Fibroblast of skin of left quadriceps (primary cell): ENCODE measurements at places on chromosomes 6 and 20.

GRCh38 chr6:36116943-36117342 is 13.4 kb upstream of the MAPK13 start:
- no peak for DNase-seq

- no peak for DNase-seq
These were observed 84.2 kb downstream of the UST start for GRCh38 chr6:148831064-148831463.

- no peak for DNase-seq
These were observed 40.2 kb upstream of the CD83 start for GRCh38 chr6:14077193-14077867.

- no peak for DNase-seq
These were observed 61.7 kb upstream of the NOX3 start for GRCh38 chr6:155517294-155517693.

- peak; percentile 41 for DNase-seq
These were observed 60.8 kb upstream of the MAP3K4 start for GRCh38 chr6:160930547-160931377.

DNA sequence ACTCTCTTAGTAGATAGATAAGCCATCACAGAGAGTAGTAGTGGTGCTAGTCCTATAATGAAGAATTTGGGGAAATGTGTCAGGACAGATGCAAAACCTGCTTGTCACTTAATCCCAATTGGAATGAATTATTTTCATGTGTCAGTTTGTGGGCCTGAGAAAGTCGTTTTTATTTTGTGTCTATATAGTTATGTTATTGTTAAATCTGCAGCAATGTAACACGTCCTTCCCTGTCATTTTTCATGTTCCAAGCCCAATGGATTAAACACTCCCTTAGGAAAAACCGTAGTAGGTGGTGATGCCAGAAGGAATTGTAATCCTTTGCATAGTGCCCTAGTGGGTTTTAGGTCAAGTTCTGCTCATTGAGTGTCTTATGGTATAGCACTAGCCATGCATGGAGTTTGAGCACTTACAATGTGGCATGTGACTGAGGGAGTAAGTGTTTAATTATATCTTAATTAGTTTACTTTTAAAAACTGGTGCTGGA is 105.9 kb upstream of the PRSS16 start:
- DNase-seq = no peak

DNA sequence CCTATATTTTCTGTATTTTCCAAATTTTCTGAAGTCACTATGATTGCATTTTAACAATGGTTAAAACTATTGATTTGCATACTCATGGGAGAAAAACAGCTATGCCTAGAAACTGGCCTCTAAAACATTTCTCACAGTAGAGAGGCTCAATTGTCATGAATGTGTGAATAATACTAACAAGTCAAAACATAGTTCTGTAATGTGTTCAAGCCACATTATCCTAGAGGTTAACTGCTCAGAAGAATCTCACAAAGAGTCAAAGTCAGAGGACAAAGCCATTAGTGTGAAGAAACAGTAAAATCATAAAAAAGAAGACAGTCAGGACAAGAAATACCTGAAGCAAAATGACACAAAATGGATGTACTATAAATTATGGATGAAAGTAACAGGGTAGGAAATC is 12.5 kb upstream of the ALDH8A1 start:
- no peak for DNase-seq

GRCh38 chr20:57901526-57901925 is 191.7 kb upstream of the PMEPA1 start:
- DNase-seq = no peak

DNA sequence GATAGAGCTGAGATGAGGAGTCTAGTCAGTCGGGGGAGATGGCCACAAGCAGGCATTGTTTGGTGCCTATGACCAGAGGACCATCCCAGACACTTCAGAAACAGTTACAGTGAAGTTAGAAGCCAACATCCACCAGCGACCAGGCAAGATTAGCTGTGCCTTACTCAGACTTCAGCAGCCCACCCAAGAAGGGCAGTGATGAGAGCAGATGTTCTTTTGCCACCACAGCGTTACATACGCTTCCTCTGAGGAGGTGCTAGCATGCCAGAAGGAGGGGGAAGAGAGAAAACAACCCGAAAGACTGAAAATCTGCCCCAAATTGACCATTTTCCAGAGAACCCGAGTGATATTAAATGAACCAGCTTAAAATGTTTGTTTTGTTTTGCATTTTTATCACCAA is 186.8 kb downstream of the PRL start:
- DNase-seq = no peak

- DNase-seq = no peak
These were observed 82.4 kb downstream of the GJA10 start for GRCh38 chr6:89976694-89977020.

- no peak for DNase-seq
These were observed at the start of gene MYB for GRCh38 chr6:135180542-135181332. TSS of gene MYB (plus strand) at chr6:135181308. CDS start at chr6:135181514, 206 bp downstream.

DNA sequence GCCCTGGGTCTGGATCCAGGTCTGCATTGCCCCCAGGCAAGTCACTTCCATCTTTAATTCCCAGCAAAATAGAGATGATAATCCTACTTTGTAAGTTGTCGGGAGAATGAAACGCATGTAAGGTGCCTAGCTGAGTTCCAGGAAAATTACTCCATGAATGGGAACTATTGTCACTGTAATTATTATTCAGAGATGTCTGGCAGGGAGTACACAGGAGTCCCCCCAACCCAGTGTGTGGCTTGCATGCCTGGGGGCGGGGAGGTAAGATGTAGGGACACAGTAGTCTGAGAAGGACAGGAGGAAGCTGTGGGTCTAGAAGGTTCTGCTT is 85.4 kb downstream of the CD40 start:
- no peak for DNase-seq

DNA sequence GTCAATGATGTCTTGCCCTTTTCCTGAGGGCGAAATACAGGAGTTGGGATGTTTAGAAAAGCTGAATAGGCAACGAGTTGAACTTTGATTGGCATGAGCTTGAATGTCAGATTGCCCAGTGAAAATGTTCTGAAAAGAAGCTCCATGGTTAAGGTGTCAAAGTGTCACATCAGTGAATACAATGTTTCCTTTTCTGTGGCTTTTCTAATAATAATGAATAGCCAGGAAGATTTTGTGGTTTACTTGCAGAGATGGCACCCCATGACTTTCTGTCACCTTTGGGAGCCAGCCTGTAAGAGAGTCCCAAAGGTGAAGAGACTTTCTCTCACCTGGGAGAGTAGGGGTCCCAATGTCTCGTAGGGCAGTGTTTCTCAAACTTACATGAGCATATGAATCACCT is 119.2 kb downstream of the KCNQ5 start:
- no peak for DNase-seq

DNA sequence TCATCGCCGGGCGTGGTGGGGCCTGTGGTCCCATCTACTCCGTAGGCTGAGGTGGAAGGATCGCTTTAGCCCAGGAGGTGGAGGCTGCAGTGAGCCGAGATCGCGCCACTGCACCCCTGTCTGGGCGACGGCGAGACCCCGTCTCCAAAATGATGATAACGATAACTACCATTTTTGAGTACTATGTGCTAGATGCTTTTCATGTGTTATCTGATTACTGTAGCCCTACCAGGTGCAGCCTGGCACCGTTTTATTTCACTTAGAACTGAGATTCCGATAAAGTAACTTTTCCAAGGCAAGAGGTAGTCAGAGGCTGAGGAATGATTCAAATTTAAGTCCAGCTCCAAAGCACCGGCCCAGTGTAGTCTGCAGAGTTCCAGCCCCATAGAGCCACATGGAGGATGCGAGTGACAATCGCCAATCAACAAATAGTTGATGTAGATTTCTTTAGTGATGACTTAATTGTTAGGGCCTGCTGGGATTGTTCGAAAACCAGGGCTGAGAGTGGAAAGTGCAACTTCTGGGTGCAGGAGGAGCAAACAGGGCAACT is 727 bp downstream of the ERMARD start:
- DNase-seq = no peak

DNA sequence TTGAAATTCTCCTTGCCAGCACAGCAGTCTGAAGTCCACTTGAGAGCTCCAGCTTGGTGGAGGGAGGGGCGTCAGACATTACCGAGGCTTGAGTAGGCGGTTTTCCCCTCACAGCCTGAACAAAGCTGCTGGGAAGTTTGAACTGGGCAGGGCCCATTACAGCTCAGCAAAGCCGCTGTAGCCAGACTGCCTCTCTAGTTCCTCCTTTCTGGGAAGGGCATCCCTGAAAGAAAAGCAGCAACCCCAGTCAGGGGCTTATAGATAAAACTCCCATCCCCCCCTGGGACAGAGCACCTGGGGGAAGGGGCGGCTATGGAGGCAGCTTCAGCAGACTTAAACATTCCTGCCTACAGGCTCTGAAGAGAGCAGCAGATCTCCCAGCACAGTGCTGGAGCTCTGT is 325.3 kb downstream of the GJA1 start:
- no peak for DNase-seq

GRCh38 chr6:7108964-7109836 is 1.4 kb downstream of the RREB1 start:
- DNase-seq = peak; percentile 56

DNA sequence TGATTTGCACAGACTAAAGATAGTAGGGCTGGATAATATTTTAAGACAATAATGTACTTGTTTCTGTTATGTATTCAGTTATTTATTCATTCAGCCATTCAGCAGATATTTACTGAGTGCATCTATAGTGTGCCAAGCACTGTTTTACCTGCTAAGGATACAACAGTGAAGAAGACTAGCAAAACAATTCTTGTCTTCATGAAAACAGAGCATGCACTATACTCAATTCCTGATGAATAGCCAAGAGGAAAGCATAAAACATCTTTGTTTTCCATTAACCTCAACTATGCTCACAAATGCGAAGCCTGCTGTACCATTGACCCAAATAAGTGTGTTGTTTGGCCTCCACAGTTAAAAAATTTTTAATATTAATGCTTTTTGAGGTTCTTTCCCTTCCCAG is 436.7 kb downstream of the BCKDHB start:
- no peak for DNase-seq

DNA sequence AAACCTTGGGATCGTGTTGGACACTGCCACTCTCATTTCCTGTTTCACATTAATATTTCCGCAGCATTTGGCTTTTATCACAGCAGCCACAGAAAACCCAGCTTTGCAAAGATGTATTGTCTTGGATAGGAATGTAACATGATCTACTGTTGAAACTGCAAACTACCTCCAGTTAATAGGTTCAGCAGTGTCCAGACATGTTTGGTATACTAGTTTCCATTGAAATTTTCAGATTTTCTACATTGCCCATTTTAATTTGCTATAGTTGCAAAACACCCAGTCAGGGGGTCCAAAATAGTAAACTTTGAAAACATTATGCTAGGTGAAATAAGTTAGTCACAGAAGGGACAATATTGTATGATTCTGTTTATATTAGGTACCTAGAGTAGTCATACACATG is 3.3 kb downstream of the ANKRD6 start:
- DNase-seq = no peak

DNA sequence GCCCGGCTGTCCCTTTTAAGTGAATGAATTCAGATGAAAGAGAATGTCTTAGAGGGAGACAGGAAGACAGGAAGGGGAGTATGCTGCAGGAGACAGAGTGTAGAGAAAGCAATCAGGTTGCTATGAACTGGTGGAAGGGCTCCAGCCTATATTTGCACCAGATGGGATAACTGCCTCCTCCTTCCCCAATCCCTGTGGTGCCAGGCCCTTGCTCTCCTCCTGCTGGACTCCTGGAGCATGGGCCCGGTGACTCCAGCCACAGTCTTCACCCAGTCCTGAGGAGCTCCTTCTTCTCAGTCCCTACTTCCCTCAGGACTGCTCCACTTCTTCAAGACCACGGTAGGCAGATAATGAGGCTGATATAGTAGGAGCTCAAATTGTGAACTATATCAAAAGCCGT is 91.8 kb downstream of the TMEM200A start:
- DNase-seq = no peak

GRCh38 chr6:137370871-137371633 is 123.1 kb downstream of the OLIG3 start:
- DNase-seq = no peak

DNA sequence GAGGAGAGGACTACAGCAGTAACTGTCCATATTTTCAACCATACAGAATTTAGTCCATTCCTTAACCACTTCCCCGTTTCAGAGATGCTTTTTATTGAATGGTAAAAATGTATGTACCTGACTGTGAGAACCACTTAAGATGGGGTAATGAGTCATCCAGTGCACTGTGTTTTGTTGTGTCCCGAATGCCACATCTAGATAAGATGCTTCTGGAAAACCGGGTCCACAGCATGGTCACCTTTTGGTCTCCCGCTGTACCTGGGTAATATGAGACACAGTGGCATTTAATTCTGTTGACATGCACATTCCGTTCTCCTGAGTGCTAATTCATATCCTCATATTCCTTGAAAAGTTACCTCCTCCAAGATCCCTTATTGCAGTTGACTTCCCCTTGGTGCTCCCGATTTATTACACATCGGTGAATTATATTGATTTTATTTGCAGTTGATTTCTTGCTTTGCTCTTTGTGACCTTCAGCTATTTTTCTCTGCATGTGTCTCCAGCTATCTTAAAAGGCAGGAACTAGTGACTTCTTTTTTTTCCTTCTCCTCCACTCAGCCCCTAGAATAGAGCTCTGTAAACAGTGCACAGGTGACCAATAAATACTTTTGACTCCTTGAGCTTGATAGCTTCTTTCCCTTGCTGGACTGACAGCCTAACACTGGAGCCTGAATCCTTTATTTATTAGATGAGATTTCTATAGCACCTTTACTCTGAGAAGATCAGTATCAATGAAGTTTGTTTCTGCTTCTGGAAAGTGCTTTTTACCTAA is 314.6 kb downstream of the ZFAND3 start:
- no peak for DNase-seq

- no peak for DNase-seq
These were observed 107.8 kb downstream of the ZFP64 start for GRCh38 chr20:52083627-52084232.

DNA sequence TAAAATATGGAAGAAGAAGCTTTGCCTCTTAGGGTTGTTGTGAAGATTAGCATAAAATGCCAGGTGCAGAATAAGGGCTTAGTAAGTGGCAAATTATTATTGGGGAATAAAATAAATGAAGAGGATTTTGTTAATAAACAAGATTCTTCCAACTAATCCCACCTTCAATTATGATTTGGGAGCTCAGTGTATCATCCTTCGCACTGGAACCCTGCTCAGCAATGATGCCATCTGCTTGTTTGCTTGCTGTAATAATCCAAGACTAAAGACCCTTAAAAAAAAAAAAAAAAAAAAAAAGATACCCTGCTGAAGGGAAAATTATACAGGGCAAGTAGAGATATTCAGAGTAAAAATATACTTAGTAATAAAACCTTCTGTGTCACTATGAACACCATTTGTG is 62.0 kb upstream of the RREB1 start:
- no peak for DNase-seq
